ENCODE measurements at places on chromosomes 11 and 22.

- DNase-seq, result no peak
Measured at GRCh38 chr22:48072777-48073176, 1310.3 kb downstream of the TBC1D22A start.

DNA sequence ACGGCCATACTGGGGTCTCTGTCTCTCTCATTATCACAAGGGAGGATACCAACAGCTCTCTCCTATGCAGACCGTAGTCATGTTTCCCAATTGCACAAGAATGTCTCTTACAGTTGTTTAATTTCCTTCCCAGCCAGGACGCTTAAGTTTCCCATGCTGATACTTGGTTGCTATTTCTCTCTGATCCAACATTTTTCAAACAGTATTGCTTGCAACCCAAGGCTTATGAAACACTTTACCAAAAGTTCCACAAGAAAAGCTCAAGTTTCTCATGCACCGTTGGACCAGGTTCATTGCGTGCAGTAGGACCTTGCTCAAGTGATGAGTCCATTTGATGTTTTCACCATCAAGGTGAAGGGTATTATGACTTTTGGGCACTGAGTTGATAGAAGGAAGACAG is 46.6 kb downstream of the GGTLC2 start:
- DNase-seq, result no peak

DNA sequence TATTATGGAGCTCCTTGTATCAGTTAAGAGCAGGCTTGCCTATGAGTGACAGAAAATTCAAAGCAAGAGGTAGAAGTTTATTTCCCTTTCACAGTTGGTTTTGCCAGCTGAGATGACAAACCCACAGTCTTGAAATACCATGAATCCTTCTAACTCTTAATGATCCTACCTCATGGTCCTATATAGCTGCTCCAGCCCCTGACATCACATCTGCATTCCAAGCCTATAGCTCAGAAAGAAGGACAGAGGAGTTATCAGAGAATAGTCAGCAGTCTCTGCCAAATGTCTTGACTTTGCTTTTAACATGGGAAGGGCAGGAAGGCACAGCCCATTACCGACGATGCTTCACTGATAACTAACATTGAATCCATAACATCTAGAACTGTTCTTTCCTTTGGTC is 76.2 kb downstream of the APIP start:
- DNase-seq, result no peak

GRCh38 chr11:123457187-123457770 is 27.2 kb downstream of the GRAMD1B start:
- no peak for DNase-seq

- no peak for DNase-seq
Measured at GRCh38 chr11:83836883-83837654, 550.9 kb upstream of the CCDC90B start.

- DNase-seq, result no peak
Measured at GRCh38 chr11:65917077-65917433, 1.8 kb downstream of the C11orf68 start.

DNA sequence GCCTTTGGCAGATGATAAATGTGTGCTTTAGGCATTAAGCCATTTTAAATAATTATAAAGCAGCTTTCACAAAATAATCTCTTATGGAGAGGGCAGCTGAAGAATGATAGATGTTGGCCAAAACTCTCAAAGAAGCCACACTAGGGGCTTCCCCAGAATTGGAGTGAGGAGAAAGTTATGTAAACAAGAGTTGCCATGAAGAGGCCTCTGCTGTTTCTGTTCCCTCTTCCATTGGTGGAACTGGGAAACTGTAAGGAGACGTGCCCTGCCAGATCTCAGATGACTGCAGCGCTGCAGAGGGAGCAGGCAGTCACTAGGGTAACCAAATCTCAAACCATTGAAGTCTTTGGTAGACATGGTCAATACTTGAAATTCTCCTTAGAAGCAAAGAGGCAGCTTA is 19.4 kb upstream of the APLP2 start:
- DNase-seq, result no peak

DNA sequence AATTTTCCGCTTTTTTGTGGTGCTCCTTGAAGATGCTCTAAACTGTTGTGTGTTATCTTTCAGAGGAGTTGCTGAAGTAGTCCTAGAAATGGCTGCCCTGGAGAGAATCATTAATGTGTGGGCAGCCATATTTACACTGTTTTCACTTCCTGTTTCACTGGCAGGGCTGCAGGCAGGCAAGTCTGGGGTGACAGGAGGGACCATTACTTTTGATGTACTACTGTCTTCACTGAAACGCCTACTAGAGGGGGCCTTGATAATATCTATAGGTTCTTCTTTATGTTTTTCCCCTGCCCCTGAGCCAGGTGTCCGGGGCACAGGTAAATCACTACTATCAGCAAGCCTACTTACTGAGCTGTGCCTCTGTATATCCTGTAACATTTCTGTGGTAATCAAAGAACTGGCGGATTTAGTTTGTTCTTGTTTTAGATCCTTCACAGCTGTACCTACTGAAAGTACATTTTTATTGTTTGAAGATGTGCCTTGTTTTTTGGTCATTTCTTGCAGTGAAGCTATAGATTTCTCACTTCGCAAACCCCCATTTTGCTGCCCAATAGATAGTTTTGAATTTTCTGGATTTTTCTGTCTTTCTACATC is 39.7 kb downstream of the ACAT1 start:
- DNase-seq, result no peak

- DNase-seq, result no peak
Measured at GRCh38 chr22:32535531-32536190, 61.0 kb downstream of the FBXO7 start.

- no peak for DNase-seq
Measured at GRCh38 chr11:118522571-118523072, 4.7 kb upstream of the TTC36 start.

DNA sequence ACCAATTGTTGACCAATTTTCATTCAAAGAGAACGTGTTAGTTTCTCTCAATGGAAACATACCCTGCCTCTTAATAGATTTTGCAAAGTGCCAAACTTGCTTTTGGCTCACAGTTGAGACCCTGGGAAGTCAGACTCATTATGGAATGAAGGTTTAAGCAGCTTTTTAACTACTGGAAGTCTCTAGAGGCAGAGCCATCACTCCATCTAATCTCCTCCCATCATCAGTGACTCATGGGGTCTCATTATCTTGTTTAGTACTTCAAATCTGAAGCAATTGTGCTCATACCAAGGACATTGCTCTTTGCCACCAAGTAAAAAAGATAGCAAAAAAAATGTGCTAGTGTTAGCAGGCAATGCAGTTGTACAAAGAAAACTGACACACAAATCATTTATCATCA is 537.1 kb upstream of the LRRC4C start:
- DNase-seq, result no peak

DNA sequence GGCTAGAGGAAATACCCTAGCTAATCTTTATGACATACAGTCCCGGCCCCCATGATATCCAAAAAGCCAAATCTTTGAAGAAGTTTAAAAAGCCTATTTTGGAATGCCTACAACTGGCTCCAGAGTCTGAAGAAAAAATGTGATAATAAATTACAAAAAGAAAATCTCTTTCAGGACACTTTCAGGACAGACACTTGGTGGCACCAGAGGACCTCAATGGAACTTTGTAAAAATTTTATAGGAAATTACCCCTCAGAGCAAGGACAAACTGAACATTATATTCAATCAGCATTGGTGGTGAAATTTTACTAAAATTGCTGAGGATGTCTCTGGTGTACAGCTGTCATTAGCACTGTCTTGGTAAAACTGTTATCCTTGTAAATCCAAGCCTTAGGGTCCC is 81.0 kb downstream of the CCDC73 start:
- DNase-seq, result no peak

DNA sequence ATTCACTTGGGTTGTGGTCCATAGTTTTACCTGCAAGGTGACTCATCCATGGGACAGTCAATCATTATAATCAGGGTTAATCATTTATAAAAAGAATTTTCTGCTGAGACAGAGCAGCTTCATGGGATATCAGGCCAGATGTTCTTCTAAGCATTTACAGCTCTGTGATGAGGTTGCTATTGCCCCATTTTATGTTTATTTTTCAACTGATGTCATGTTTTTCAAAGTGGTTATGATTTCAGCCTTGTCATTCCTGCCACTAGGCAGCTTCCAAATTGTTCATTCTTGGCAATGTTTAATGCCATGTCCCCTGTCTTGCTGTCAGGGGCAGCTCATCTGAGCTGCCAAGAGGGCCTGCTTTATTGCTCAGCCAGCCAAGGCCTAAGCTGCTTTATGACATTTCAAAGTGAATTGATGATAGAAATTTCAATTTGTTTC is 35.9 kb upstream of the ZBED5 start:
- DNase-seq, result no peak

- DNase-seq, result no peak
Measured at GRCh38 chr11:121099364-121099763, 1.7 kb upstream of the TECTA start.

- no peak for DNase-seq
Measured at GRCh38 chr11:79369055-79369454, 71.8 kb downstream of the TENM4 start.

- no peak for DNase-seq
Measured at GRCh38 chr11:3158131-3158591, 6.9 kb downstream of the OSBPL5 start.

DNA sequence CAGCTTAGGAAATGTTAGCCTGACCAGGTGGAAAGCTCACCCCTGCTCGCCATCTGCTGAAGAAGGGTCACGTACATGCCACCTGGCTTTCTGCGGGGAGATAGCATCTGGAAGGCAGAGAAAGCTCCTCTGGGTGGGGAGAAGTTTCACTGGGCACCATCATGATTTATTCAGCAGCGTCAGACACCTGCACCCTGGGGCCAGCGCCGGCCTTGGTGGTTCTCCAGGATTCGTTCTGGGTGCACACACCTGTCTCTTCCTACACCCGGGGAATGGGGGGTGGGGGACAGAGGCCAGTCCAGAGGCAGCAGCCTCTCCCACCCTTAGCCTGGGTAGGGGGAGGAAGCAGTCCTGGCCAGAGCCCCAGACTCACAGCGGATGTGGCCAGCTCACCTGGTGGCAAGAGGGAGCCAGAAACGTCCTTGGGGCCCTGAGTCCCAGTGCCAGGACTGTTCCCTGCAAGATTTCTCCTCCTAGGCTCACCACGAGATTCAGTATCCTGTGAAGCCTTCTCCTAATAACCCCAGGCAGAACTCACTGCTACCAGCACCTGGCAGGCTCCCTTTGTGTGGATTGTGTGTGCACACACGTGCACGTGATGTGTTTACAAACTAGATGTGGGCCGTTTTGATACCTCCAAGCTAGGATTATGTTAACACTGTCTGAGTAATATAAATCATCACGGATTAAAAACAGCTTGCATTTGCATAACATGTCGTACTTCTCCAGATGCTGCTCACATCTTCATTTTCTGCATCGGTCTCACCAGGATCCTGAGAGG is 17.3 kb upstream of the RASD2 start:
- no peak for DNase-seq

GRCh38 chr11:84497981-84498411 is 1129.1 kb downstream of the DLG2 start:
- peak; percentile 58 for DNase-seq

GRCh38 chr22:47036352-47036751 is 273.9 kb downstream of the TBC1D22A start:
- no peak for DNase-seq

DNA sequence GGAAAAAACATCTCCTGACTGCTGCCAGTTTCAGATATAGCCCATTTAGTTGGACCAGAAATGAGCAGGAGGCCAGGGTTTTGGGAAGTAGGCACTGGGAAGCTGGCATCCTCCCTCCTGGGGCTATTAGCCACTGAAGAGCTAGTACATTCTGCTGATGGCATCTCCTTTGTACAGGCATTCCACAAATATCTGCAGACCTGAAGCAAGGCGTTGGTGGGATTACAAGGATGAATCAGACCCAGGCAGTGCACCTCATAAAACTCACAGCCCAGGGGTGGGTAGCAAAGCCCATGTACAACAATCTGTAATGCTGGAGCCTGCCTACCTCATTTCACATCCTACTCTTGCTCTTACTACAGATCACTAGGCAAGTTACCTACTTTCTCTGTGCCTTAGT is 27.5 kb upstream of the POU2AF1 start:
- no peak for DNase-seq

GRCh38 chr11:114115451-114115928 is 56.0 kb downstream of the ZBTB16 start:
- no peak for DNase-seq
